ENCODE measurements at places on chromosomes 12 and 14.

DNA sequence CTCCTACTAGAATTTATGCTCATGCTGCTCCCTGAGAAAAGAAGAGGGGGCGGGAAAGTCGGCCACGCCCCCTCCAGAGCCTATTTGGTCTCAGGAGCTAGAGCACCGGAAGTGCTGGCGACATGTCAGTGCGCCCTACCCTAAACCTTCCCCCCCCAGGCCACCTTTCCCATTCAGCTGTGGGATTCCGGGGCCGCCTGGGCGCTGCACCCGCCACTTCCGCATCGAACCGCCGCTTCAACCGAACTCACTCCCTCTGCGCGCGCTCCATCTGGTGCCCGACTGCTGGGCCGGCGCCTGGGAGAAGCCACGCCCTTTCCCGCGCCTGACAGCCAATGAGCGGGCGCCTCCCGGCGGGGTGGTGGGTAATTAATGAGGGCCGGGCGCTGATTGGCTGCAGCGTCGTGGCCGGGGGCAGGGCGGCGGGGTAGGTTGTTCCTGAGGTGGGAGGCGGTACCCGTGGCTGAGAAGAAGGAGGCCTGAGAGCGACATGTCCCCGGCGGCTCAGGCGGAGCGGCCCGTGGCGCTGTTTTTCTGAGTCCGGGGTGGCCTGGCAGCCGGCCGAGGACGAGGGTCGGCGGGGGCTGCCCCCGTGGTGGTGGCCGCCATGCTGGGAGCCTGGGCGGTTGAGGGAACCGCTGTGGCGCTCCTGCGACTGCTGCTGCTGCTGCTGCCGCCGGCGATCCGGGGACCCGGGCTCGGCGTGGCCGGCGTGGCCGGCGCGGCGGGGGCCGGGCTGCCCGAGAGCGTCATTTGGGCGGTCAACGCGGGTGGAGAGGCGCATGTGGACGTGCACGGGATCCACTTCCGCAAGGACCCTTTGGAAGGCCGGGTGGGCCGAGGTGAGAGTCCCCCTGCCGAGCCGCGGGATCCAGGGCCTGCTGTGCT lies at the start of gene MLEC:
Gene MLEC (plus strand): TSS at position 460 of the 888 bp plus-strand sequence. CDS start 148 bp downstream, at position 608.
- DNase-seq, result peak; percentile 94

DNA sequence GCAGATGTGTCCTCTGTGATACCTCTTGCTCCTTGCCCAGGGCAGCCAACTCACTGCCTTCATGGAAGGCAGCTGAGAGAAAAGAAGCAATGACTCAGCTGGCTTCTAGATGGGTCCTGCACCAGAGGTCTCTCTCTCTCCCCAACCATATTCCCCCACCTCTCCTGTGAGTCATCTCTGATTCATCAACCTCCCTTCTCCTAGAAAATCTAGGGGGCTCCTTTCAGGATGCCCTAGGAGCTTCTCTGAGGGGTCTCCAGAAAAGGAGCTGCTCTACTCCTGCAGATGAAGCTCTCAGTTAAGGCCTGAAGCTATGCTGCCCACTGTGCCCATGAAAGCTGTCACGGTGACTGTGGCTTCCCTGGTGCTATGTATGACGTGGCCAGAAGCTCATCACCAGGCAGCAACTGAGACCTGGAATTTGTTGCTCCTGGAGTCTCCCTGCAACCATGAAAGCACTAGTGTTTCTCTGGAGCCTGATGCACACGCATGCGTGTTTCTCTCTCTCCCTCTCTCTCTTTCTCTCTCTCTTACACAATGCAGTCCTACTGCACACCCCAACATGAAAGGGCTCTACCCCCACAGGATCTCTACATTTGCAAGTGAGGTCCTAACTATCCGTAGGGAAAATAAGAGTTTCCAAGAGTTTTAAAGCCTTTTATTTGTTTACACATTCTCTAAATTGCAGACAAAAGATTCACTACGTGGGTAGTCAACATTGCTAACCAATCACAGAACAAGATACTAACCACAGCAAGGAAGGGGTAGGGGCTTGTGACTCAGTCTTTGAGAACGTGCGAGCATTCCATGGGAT lies 285.3 kb downstream of the DPF3 start:
- no peak for DNase-seq

GRCh38 chr12:80470403-80470802 lies 26.4 kb downstream of the PTPRQ start:
- DNase-seq, result no peak

DNA sequence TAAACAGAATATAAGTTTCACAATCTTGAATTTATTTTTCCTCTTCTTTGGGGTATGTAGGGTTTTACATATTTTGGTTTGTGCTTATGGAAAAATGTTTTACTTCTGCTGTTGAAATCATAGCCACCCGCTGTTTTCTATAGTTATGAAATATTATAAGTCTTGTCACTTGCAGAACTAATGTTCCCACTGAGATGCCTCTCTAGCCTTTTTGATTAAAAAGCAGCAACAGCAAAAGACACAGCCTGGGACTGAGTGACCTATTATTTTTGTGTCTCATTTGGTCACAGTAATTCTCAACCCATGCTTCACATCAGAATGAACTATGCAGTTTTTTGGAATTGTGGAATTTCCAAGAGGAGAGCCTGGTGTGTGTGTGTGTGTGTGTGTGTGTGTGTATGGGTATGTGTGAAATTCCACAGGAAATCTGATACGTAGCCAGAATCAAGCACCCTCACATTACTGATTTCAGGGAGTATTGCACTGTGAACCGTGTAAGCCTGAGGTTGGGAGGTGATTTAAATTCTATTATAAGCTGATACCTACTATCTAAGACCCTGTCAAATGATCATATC lies 55.7 kb upstream of the FRMD6 start:
- no peak for DNase-seq

GRCh38 chr14:24925771-24926374 lies 124.1 kb downstream of the STXBP6 start:
- DNase-seq, result no peak

DNA sequence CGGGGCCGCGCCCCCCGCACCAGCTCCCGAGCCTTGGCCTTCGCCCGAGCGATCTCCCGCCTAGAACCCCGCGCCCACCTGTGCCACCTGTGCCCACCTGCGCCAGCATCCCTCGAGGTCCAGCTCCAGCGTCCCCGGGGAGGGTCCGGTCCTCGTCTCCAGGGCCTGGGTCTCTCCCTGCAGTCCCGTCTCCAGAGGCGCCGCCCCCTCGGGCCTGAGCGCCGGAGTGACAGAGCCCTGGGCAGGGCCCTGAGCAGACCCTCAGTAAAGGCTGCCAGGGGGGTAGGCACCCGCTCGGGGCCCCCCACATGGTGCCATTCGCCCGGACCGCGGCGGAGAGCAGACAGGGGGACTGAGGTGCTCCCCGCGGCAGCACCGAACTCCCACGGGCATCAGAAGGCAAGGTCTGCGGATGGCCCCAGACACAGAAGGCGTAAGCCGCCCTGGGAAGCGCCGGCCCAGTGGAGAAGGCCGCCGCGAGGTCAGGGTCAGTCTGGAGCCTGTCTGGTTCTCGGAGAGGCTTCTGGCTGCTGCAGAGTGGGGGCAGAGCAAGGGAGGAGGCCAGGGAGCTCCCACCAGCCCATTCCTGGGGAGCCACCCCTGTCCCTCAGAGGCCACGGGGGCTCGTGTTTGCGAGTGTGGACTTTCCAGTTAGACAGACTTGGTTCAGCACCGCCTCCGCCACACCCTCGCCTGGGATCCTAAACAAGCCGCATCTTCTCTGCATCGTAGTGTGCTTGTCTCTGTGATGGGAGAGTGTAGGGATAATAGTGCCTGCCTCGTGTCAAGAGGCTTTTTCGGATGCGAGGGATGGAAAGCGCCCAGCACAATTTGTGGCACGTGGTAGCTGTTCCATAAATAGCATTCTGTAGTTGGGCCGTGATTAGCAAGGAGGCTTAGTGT lies 1.1 kb upstream of the PPP1R13B start:
- no peak for DNase-seq

DNA sequence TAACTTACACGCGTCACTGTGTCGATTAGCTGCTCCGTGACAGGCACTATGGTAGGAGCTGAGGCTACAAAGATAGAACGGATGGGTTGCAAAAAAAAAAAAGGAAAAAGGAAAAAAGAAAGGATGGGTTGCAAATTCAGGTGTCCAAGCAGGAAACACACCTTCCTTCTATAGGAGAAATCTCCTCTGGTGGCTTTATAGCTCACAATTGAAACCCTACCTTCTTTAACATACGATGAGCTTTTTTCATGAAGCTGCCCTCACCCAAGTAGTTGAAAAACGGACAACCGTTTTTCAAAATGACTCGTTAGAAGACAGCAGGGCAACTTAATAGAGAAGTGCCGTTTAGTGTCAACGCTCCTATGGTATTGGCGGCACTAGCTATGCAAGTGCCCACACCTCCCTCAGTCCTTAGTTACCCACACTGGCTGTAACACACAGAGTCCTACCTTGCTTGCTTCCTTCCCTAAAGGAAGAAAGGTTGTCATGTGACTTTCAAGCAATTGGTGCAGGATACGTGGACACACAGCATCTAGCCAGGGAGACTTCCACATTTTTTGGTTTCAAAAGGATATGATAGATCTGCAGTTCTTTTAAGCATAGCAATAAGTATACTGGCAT lies 682 bp upstream of the TRIP11 start:
- no peak for DNase-seq

DNA sequence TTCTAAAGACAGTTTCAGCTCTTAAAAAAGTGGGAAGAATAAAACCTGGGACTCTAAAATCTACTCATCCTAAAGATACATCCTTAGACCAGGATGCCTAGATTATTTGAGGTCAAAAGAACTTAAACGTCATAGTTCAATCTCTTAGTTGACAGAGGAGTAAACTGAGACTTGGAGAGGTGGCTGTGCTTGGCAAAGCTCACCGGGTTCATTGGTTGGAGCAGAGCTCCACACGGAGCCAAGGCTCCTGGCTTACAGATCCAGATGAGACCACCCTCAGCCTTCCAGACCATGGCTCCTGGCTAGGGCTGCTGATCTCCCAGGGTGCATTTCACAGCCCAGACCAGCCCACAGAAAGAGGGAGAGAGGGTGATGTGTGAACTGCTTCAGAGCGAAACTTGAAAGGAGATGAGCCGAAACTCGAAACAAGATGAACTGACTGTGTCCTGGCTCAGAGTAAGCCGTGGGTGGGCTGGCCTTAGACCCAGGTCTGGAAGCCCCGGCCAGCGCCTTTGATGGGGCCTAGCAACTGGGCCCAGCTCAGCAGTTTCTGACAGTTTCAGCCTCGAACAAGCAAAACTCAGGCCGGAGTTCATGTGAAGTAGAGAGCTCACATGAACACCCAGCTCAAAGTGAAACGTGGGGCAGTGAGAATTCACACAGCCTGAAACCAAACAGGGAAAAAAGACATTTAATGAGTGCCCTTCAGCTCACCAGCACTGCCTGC lies 1044.8 kb downstream of the BCL11B start:
- no peak for DNase-seq

DNA sequence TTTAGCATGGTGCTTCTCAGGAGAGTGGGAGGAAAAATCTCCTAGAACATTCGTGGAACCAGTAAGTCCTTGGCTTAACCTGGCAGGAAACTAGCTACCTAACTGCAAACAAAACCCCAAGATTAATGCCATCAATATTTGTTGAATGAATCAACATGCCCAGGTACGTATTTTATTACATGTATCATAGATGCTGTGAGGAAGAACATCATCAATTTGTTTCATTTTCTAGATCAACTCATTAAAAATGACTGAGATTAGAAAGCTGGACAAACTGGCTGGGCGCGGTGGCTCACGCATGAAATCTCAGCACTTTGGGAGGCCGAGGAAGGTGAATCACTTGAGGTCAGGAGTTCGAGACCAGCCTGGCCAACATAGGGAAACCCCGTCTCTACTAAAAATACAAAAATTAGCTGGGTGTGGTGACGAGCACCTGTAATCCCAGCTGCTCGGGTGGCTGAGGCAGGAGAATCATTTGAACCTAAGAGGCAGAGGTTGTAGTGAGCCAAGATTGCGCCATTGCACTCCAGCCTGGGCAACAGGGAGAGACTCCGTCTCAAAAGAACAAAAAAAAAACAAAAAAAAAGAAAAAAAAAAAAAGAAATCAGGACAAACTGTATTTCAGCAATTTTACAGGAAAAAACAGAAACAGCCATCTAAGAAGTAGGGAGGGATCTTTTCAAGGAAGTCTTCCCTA lies 88.7 kb downstream of the NTN4 start:
- DNase-seq, result no peak

GRCh38 chr14:78028471-78028870 lies 141.7 kb upstream of the NRXN3 start:
- DNase-seq, result no peak

DNA sequence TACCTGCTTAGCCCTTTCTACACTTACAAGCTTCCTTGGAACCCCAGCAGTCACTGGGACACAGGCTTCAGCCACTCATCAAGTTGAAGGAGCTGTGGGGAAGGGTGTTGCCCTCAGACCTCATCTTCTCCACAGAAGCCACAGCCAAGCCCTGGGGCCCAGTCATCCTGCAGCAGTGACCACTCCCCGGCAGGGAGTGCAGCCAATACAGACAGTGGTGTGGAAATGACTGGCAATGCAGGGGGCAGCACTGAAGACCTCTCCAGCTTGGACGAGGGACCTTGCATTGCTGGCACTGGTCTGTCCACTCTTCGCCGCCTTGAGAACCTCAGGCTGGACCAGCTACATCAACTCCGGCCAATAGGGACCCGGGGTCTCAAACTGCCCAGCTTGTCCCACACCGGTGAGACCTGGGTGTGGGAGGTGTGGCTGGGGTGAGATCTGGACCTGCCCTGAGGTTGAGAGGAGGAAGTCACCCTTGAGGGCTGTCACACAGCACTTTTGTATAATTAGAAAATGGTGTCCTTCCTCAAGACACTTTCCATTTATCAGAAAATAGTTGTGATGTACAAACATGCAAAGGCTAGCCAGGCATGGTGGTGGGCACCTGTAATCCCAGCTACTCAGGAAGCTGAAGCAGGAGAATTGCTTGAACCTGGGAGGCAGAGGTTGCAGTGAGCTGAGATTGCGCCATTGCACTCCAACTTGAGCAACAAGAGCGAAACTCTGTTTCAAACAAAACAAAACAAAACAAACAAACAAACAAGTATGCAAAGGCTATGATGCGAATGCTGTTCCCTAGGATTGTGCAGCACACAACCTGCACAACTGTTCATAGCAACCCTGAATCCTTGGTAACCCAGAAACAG lies 9.9 kb downstream of the GLI1 start:
- DNase-seq, result no peak

DNA sequence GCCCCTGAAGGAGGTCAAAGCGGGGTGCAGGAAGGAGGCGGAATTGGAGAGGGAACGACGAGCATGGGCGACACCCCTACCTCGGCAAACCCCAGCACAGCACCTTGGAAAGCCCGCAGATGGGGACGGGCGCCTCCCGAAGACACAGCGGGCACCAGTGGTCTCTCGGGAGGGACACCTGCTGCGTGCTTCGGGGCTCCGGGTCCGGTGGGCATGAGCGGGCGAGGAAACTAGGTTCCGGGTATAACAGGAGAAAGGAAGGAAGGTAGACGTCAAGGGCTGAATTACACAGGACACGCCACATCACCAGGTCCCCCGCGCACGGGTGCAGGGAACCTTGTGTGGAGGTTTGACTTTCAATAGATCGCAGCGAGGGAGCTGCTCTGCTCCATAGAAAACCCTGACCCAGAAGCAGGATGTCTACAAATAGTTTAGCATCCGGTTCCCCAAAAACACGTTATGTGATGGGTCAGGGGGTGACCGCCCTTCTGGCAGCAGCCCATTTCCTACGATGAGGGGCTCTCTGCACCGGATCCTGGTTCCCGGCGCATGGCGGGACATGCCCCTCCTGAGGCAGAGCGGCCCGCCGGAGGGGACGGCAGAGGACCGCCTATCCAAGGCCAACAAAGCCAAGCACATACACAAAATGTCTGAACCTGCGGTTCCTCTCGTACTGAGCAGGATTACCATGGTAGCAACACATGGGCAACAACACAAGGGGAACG lies 196.9 kb downstream of the ALG10 start:
- no peak for DNase-seq

GRCh38 chr12:48542300-48542928 lies 17.0 kb downstream of the OR8S1 start:
- DNase-seq, result no peak

- no peak for DNase-seq
Observed at GRCh38 chr14:22524115-22524783, 64.8 kb downstream of the DAD1 start.

Data from NCI-H524 treated with DMSO at 0.1 percent for 48 hours (cell line).